T-cell (primary cell): ENCODE measurements at places on chromosomes 2 and 18. TPM values are rescaled to one million over a fixed set of nuclear protein-coding genes. Genes with fewer than 3 reads are reported as not detected.

The APOB gene
- not detected for total RNA-seq

The ZNF396 gene
- total RNA-seq = 0.73 TPM

DNA sequence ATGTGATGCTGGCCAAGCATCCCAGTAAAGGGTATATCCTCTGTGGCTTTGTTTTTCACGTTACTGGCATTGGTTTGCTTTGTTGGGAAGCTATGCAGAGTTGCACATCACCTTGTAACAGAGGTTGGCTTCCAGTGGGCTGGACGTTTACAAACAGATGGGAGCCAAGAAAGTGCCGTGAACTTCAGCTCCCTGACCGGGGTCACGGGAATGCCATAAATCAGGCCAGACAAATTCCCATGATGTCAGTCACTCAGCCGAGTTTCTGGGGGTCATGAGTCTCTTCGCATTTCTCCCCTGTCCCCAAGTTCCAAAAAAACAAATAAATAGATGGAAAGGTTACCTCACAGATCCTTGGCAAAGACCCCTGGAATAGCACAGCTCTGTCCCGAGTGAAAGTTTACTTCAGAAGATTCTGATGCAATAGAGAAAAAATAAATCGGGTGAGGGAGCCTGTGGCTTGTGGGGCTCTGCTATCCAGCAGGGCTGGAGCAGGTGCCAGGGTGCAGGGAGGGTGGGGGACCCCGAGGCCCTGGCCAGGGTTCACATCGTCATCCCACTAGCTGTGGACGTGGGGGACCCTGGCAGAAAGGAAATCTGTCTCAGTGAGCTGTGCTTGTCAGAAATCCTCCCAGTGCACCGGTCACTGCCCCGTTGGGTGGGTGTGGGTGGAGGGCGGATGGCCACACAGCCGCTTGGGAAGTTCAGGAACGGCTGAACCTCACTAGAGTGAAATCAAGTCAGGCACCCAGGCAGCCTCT is 27.8 kb downstream of the TWIST2 start:
- no peak for DNase-seq

DNA sequence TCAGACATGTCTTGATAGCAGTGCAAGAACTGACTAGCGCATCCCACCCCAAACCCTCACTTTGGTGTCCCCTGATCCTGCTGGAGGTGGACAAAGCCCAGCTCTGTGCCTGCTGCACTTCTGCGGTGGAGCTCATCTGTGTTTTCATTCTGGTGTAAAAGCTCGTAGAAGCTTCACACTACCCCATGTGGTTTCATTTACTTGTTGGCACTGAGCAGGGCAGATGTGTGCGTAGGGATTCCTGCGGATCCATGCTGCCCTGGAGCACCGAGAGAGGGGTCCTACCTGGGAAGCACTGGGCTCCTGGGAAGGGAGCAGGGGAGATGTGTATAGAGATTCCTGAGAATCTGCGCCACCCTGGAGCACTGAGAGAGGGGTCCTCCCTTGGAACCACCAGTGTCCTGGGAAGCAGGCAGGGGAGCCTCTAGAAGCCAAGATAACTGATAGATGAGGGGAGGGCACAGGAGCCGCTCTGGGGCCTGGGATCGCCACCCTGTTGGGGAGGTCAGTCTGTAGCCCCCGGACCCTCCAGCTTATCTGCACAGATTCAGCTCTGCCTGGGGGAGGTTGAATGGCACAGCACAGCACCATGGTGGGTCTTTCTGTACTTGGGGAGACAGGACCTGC is 106.9 kb upstream of the OTOS start:
- no peak for DNase-seq

The TGFA gene
- 1.2 TPM for total RNA-seq

- DNase-seq = no peak
Measured at GRCh38 chr18:62867534-62867933, 152.2 kb downstream of the PHLPP1 start.

The FOXI3 gene
- not detected for total RNA-seq

The NT5DC4 gene
- not detected for total RNA-seq

DNA sequence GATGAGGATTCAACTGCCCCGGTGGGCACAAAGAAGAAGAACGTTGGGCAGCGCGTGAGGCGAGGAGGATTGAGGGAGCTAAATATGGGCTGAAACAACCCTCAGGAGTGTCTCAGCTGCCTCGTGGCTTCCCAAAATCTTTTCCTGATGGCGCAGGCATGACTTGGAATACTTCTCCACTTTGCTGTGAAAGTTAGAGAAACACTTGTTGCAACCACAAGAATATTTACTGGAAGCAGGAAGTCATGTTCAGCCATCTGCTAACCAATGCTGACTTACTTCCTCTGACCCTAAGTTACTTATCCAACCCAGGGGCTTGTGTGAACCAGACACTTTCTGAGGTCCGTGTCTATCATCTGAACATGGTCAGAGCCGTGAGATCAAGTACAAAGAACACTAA is 148.8 kb downstream of the ARL4C start:
- no peak for DNase-seq

- DNase-seq = no peak
Measured at GRCh38 chr2:77372636-77373035, 149.5 kb downstream of the LRRTM4 start.

GRCh38 chr2:75155115-75155514 is 44.2 kb downstream of the TACR1 start:
- no peak for DNase-seq

The AQP12A gene
- total RNA-seq = not detected

The LIMS4 gene
- total RNA-seq = 1.6 TPM

- no peak for DNase-seq
Measured at GRCh38 chr18:36856815-36857214, 27.9 kb downstream of the KIAA1328 start.

- no peak for DNase-seq
Measured at GRCh38 chr2:105882341-105882740, 137.6 kb downstream of the NCK2 start.

- DNase-seq = no peak
Measured at GRCh38 chr2:149527998-149528755, 59.4 kb downstream of the MMADHC start.

DNA sequence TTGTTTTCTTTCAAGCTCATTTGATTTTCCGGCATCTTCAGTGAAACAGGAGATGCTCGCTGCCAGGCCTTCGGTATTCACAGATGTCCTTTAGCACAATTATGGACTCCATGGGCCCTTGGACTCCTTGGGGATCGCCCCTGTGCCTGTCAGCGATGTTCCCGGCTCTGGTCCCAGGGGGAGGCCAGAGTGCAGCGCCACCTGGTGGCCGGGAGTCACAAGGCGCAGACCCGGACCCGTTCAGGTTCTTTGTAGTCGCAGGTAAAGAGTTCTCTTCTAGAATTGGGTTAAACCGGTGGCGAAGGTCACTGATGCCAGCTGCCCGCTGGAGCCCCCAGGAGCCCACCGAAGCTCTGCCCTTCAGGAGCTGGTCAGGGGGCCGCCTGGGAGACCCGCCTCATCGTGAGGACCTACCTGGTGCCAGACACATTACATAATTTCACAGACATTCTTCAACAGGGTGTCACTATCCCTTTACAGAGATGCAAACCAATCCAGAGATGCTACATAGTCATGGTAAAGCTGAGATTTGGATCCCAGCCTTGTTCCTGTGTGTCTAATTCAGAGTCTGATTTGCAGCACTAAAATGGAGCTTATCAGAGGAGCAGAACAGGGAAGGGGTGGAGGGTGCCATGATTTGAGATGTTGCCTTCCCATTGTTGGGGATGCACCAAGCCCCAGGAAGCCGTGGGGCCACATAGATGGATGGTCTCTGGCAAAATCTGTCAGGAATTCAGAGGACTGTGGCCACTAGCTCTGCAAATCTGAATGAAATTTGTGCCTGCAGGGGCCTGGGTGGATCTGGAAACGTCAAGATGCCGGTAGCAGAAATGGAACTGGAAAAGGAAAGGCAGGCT is 6.0 kb upstream of the INPP5D start:
- DNase-seq = peak; percentile 43

DNA sequence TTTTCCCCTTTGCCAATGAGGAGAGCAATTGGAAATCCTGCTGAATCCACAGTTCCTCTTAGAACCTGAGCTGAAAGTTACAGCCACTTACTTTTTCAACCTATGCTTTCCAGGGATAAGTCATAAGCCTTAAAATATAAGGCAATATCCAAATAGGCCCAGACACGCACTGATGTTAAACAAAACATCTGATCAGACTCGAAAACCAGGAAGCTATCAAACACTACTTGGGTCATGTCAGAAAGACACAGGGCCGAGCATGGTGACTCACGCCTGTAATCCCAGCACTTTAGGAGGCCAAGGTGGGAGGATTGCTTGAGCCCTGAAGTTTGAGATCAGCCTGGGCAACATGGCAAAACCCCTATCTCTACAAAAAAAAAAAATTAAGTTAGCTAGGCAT is 192.1 kb downstream of the SP3 start:
- DNase-seq = no peak

DNA sequence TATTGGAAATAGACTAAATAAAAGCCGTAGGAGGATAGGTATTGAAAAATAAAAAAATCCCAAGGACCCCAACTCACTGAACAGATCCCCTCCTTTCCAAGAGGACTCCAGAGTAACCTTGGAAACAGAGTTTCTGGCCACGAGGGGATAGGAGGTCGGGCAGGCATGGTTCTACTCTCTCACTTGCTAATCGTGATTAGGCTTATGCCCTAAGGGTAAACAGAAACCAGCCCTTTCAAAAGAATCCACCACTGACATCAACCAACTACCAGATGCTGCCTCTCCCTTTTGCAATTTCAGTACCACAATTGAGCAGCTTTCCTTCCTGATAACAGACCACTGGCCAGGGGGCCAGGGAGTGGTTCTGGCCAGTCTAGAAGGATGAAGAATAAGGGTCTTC is 477.8 kb downstream of the EIPR1 start:
- no peak for DNase-seq

The ASAP2 gene
- 0.23 TPM for total RNA-seq
